NCI-H524 (cell line): ENCODE measurements at places on chromosomes 3 and 15.

GRCh38 chr15:91954292-91954691 is 100.8 kb downstream of the SLCO3A1 start:
- DNase-seq: no peak

GRCh38 chr3:81980596-81981494 is 219.4 kb upstream of the GBE1 start:
- DNase-seq: no peak

DNA sequence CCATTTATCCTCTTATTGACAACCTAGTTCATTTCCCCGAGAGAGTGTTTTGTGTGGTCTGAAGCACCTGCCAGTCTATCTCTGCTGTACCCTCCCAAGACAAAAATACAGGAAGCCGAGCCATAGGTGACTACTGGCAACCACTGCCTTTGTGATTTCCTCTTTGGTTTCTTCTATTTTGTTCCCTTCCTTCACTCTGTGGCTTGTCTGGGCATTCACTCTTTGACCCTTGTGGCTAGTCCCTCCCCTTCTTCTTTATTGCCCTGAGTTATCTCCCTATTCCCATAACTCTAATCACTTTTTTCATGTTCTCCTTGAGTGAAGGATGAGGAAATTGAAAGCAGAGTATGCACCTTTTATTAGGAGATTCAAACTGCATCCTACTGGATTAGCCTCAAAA is at the start of gene ADGRG7:
Gene ADGRG7 (plus strand): TSS at position 297 of the 400 bp plus-strand sequence. CDS start 256 bp downstream, outside the sequence.
- DNase-seq: no peak

- DNase-seq: no peak
Observed at GRCh38 chr15:90705212-90705611, 11.9 kb upstream of the BLM start.

DNA sequence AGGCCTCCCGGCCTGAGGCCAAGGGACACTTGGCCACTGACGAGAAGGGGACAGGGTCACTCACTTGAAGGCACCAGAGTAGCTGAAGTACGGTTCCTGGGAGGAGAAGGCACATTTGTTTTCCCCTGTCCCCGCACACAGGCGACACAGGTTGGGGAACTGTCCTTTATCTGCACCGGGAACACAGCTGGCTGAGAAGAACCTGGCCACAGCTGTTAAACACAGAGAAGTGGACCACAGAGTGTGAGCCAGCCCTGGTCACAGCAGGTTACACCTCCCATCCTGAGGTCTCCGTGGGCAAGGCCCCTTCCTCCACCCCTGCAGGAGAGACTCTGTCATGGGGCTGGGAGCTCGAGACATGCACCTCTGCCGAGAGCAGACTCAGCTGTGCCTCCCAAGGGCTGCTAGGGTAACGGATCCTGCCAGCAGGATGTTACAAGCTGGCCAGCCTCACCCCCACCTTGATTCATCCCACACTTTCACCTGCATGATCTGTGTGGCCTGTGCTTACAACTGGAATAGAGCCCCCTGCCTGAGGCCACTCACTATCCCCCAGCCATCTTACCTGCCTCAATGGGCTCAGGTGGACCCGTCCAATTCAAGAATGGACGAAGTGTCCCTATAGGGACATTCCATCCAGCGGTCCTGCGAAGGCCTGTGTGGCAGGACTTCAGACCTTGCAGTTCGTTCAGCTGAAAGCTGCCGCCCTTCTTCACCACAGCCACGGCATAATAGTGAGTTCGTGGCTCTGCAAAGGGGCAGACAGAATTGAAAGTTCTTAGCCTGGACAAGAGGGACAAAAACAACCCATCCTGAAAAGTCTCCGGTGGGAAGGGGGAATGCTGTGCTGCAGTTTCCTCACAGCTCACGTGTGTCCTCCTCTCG is 9.2 kb downstream of the LTF start:
- DNase-seq: no peak

GRCh38 chr3:31230425-31231223 is 302.1 kb upstream of the STT3B start:
- DNase-seq: no peak

DNA sequence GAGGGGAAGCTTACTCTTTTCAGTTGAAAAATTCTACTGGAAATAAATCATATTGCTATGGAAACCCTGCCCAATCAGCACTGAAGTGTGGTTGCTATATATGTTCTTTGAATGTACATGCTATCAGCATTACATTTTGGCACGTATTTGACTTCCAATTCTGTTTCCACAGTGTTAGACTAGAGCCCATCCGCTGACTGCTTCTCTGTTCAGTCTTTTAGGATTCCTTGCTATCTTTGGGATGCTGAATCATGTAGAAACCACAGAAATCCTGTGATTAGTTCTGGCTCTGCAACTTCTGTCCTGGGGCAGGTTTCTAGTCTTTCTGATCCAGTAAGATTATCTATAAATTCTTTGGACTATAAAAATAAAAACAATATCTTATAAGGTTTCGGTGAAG is 128.2 kb upstream of the SLC7A14 start:
- no peak for DNase-seq

DNA sequence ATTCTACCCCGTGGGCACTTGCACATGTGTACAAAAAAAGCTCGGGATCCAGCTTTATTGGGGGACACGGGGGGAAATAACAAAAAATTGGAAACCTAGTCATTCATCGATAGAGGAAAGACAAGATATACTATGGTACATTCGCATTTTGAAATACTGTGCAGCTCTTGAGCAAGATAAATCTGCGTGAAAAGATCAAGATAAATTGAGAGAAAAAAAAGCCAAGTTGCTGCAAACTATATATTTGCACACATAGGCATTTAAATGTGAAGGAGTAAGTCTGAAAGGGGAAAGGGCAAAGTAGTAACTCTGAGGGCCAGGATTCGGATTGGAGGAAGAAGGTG is 620 bp upstream of the UBR1 start:
- no peak for DNase-seq

GRCh38 chr3:27554706-27555105 is 70.5 kb upstream of the SLC4A7 start:
- DNase-seq: no peak

GRCh38 chr15:78564743-78565096 is 600 bp upstream of the CHRNA5 start:
- DNase-seq: no peak

- DNase-seq: no peak
Observed at GRCh38 chr3:59845386-59845785, 795.6 kb upstream of the CFAP20DC start.

GRCh38 chr3:32963871-32964270 is 12.4 kb downstream of the CCR4 start:
- DNase-seq: no peak

DNA sequence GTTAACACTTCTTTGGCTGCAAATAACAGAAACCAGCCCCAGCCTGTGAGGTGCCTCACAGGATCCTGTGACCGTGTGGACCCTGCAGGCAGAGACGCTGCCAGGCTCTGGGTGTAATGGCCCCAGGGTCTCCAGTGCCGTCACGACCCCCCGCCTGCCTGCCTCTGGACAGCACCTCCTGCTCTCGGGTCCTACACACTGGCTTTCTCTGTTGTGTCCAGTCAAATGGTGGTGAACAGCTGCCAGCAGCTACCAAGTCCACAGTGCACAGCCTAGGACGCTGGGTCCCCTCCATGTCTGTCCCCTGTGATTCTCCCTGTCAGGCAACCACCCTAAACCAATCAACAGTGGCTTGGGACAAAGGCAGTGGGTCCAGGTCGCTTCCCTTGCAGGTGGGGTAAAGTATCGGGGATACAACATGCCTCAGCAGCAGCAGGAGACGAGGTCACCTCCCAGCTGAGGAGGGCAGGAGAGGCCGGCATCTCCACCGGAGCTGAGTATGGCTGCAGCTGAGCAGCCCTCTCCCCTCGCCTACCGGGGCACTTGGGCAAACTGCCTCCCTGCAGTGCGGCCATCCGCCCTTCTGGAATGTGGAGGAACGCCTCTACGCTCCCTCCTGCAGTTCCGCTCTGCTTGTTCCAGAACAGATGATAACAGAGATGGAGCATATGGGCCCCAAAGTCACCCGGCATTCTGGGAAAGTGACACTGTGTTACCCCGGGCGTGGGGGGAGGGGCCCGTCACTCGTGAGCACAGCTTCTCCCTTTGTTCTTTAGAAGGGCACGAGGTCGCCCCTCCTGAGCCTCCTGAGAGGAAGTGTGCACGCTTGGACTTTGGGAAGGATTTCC is 21.1 kb upstream of the SKOR1 start:
- DNase-seq: peak; percentile 83

GRCh38 chr3:45224824-45225464 is 1.1 kb downstream of the TMEM158 start:
- DNase-seq: peak; percentile 30

GRCh38 chr15:76150971-76151598 is 91.3 kb downstream of the TMEM266 start:
- peak; percentile 97 for DNase-seq

DNA sequence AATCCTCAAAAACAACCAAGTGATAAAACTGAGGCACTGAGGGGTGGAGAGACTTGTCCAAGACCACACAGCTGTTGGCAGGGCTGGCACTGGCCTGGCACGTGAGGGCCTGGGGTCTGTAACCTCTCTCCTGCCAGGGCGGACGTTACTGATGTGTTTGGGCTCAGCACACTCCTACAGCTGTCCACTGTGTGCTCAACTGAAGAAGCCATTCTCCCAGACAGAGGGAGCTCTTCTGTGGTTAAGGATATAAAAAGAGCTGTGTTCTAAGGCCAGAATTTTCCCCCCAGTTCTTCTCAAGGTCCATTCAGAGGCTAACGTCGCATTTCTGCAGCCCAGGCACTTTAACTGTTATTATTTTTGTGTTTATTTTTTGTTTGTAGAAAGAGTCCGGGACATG is 429.0 kb upstream of the ATP11B start:
- no peak for DNase-seq

GRCh38 chr15:93146601-93147000 is 57.6 kb upstream of the RGMA start:
- DNase-seq: no peak

- no peak for DNase-seq
Observed at GRCh38 chr3:42732196-42732828, 29.7 kb upstream of the HHATL start.

- DNase-seq: no peak
Observed at GRCh38 chr15:62999923-63000561, 42.5 kb upstream of the TPM1 start.

DNA sequence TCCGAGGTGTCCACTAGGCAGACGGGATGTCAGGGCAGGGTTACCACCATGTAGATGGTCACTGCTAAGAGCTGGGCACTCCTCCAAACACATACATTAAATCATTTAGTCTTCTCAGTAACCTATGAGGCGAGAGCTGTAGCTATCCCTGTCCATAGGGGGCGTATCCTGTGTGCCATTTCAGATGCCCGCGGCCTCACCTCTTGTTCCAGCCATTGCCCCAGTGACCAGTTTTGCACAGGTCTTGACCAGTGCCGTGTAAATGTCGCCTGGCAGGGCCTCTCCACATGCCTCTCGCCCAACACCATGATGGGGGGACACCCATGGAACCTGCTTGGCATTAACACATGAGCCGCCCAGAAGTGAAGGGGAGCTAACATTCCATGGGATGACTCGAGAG is 20.8 kb upstream of the SRP14 start:
- DNase-seq: no peak

GRCh38 chr3:186583831-186584230 is 13.3 kb downstream of the DNAJB11 start:
- DNase-seq: no peak

DNA sequence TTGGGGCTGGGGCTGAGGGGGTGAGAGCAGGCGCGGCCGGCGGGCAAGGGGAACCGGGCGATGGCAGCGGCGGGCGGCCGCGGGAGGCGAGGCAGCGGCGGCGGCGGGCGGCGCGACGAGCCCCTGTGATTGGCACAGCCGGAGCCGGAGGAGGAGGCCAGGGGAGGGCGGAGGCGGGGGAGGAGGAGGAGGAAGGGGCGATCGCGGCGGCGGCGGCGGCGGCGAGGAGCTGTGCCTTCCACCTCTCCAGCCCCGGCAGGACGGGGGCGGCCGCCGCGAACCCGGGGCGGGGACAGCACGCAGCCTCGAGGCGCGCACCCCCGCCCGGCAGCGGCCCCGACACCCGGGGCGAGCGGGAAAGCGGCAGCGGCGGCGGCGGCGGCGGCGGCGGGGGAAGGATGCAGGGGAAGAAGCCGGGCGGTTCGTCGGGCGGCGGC is at the start of gene SLCO3A1:
Gene SLCO3A1 (plus strand): TSS at position 198 of the 437 bp plus-strand sequence.
- peak; percentile 63 for DNase-seq

- DNase-seq: no peak
Observed at GRCh38 chr3:159191447-159191846, 389.6 kb downstream of the MFSD1 start.

DNA sequence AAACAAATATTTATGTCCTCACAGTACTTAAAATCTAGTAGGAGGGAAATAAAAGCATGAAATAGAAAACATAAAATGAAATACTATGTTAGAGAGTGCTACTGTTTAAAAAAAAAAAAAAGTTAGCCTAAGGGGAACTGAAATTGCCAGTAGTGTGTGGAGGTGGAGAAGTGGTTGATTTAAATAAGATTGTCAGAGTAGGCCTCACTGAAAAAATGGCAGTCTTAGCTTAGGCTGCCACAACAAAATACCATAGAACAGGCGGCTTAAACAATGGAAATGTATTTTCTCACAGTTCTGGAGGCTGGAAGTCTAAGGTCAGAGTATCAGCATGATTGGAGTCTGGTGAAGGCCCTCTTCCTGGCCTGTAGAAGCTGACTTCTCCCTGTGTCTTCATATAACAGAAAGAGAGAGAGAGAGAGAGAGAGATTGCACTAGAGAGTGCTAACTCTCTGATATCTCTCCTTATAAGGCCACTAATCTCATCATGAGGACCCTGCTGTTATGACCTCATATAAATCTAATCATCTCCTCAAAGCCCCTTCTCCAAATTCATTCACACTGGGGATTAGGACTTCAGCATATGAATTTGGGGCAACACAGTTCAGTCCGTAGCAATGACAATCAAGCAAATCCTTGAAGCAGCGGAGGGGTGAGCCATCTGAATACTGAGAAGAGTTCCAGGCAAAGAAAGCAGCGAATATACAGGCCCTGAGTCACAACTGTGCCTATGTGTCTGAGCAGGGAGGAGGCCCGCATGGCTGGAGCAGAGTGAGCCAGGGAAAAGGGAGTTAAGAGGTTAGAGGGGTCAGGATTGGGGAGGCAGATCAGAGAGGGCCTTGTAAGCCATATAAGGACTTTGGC is 23.6 kb upstream of the LRRC34 start:
- DNase-seq: no peak

DNA sequence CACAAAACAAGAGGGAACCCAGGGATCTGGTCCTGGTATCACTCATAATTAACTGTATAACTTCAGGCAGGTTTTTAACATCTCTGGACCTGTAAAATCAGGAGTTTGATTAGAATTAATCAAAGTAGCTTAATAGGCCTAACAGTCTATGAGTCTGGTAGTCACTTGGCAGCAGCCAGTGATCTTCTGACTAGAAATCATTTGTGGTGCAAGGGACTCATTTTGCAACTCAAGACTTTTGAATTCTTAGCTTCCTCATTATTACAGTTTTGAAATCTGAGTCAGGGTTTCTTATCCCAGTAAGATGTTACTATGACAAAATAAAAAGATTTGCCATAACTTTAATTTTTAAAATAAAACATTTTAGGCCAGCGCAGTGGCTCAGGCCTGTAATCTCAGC is 70.8 kb downstream of the TMCC1 start:
- no peak for DNase-seq

GRCh38 chr3:5136211-5136918 is 14.3 kb downstream of the ARL8B start:
- no peak for DNase-seq

GRCh38 chr3:194582196-194582905 is 50.9 kb downstream of the TMEM44 start:
- no peak for DNase-seq

- DNase-seq: peak; percentile 5
Observed at GRCh38 chr15:51907136-51907862, 64.3 kb downstream of the LEO1 start.

- DNase-seq: no peak
Observed at GRCh38 chr3:119550192-119550910, 9.1 kb downstream of the CD80 start.

GRCh38 chr3:49411535-49411967 is 225 bp downstream of the RHOA start:
- DNase-seq: no peak
